CD14-positive monocyte (primary cell): ENCODE measurements at places on chromosomes 3 and 15.

DNA sequence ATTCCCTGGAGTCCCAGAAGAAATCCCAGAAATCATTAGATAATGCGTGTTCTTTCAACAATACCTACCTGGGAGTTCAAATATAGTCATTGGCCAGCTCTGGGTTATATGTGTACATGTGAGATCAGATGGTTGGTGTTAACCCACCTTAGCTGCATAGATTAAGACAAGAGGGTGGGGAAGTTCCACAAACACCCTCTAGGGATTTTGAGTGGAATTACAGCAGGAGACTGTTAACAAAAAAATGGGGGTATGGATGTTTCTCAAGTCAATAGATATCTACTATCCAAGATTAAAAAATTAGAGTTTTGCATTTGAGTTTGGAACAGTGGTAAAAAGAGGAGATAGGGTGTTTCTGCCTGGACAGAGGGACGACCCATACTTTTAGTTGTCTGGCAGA, 282.5 kb upstream of the CNTN3 start:
- no peak for DNase-seq

DNA sequence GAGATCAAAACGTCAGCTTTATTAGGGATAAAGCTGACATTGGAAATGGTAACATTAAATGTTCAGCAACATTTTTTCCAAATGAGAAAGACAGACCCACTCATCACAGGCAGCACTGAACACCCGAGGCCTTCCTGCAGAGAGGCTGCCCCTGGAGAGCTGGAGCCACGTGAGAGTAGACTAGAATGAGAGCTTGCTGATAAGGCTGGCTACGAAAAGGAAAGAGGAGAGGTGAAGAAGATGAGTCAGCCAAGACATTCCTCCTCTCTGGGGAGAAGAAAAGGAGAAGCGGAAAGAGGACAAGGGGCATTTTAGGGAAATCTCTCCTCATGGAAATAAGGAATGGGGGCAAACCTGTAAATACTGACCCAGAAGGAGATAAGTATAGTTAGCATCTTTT, 7.3 kb downstream of the CYP19A1 start:
- DNase-seq: no peak

- DNase-seq: no peak
Measured at GRCh38 chr15:35992791-35993190, 446.8 kb upstream of the DPH6 start.

GRCh38 chr3:172201136-172201869, 161.9 kb downstream of the FNDC3B start:
- DNase-seq: peak; percentile 58

- DNase-seq: no peak
Measured at GRCh38 chr3:126132751-126133511, 47.5 kb downstream of the ALDH1L1 start.

DNA sequence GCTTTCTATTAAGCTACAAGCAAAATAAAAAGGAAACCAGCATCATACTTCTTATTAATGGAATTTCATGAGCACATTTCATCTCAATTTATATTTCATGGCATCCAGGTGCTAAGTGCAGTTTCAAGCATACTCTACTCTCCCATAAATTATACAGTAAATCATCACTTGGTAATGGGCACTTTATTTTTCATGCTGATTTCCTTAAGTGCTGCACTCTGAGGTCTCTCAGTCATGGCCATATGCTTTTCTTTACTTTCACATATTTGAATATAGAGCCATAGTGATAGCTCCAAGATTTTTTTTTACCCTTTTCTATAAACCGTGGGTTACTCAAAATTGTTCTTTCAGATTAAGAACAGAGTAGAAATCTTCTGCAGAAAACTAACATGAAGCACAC, 1505.7 kb upstream of the CADM2 start:
- no peak for DNase-seq

DNA sequence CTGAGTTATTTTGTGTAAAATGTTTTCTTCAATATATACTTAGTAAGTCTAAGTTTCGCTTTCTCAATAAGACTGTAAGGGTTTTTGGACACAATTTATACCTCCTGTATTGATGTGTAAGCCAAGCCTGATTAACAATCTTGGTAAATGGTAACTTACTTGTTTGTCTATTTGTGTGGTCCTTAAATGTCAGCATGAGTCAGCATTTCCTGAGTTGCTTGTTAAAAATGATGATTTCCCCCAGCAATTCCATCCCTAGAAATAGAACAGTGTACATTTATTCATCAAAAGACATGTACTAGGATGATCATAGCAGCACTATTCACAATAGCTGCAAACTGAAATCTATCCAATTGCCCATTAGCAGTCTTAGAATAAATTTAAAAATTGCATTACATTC, 53.4 kb upstream of the LRIG1 start:
- DNase-seq: no peak

GRCh38 chr3:48467110-48467454, 20.5 kb downstream of the ATRIP start:
- DNase-seq: no peak
